Left ventricle myocardium superior (tissue), 1 donor: ENCODE measurements at places on chromosomes 6 and 20.

- DNase-seq, result peak; percentile 55
These were observed 90.9 kb downstream of the FOXO3 start for GRCh38 chr6:108651340-108652227.

DNA sequence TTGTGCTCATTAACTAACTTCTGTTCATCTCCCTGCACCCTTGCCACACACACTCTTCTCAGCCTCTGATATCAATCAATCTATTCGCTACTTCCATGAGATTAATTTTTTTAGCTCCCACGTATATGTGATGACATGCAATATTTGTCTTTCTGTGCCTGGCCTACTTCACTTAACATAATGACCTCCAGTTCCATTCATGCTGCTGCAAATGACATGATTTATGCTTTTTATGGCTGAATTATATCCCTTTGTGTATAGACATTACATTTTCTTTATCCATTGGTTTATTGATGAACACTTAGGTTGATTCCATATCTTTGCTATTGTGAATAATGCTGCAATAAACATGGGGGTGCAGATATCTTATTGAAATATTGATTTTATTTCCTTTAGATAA, 50.8 kb upstream of the SPTLC3 start:
- no peak for DNase-seq

- DNase-seq, result no peak
These were observed 59.5 kb upstream of the TGM3 start for GRCh38 chr20:2236256-2236655.

DNA sequence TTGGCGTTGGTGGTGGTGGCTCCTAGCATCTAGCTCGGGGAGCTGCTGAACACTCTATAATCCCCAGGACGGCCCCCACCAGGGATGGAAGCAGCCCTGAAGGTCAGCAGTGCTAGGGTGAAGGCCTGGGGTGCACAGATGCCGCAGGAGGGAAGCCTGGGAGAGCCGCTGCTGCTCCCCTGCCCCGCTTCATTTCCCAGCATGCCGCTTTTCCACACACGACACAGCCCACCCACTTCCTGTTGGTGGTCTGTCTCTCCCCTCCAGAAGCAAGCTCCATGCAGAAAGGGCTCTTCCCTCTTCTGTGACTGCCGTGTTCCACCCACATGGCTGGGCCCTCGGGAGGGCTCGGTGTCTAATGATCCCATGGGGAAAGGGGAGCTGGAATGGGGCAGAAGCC, 35.3 kb downstream of the GNAS-AS1 start:
- no peak for DNase-seq

DNA sequence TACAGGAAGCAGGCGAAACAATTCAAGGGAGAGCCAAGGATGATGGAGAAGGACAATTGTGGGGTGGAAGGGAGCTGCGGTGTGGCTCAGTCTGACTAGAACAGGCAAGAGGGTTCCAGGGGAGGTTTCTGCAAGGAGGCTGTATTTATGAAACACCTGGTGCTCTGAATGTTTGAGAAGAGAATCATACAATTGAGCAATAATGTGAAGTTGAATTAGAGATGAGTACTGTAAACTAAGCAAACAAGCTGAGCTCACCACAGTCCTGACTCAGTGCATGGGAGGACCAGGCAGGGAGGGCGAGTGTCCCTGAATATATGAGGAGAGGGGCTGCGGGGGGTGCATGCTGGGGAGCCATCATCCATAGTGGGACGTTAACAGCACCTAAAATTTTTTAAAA, 279.7 kb downstream of the KIF16B start:
- DNase-seq, result no peak

DNA sequence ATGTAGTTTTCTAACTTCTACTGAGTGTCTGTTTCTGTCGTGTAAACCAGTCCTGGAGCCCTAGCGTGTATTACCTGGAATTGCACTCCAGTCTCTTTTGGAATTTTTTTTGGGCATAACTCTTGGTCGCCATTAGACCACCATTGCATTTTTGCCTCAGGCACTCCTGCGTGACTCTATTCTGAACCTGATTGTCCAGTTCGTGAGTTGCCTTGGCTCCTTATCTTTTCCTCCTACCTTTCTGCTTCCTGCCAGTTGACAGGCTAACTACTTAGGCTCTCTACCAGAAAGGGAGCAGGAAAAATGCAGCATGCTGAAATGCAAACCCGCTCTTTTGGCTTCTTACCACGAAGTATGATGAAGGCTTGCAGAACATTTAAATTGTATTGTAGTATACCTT, 490.9 kb upstream of the SOX4 start:
- no peak for DNase-seq

- no peak for DNase-seq
These were observed 20.0 kb downstream of the FAM209B start for GRCh38 chr20:56552911-56553629.

DNA sequence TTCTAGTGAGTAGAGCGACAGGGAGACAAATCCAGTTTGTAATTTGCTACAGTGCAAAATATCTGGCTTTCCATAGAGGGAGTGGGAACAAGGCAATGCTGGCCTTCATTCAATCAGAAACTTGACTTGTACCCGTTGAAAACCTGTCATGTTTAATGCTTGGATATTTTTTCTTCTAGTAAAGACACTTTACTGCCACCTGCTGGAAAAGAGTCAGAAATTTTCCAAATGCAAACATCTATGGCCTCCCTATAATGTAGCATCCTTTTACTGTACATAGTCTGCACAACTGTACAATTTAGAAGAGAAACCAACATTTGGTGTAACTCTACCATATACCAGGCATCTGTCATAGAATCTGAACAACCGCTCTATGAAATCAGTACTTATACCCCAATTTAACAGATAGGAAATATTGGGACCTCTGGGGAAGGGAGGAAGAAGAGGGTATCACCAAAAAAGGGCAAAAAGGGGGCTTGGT, 16.7 kb upstream of the TBC1D20 start:
- DNase-seq, result no peak

DNA sequence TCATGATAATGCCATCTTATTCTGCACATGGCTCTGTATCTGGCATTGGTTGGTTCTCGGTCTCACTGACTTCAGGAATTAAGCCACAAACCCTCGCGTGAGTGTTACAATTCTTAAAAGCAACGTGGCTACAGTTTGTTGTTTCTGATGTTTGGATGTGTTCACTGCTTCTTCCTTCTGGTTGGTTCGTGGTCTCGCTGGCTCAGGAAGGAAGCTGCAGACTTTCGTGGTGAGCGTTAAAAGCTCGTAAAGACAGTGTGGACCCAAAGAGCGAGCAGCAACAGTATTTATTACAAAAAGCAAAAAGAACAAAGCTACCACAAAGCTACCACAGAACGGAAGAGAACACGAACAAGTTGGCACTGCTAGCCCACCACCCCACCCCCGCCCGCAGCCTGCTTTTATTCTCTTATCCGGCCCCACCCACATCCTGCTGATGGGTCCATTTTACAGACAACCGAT, 51.1 kb downstream of the MYLIP start:
- no peak for DNase-seq

GRCh38 chr6:122788208-122788607, 850 bp upstream of the SMPDL3A start:
- no peak for DNase-seq

- no peak for DNase-seq
These were observed 742 bp downstream of the TBCC start for GRCh38 chr6:42745083-42745639.

DNA sequence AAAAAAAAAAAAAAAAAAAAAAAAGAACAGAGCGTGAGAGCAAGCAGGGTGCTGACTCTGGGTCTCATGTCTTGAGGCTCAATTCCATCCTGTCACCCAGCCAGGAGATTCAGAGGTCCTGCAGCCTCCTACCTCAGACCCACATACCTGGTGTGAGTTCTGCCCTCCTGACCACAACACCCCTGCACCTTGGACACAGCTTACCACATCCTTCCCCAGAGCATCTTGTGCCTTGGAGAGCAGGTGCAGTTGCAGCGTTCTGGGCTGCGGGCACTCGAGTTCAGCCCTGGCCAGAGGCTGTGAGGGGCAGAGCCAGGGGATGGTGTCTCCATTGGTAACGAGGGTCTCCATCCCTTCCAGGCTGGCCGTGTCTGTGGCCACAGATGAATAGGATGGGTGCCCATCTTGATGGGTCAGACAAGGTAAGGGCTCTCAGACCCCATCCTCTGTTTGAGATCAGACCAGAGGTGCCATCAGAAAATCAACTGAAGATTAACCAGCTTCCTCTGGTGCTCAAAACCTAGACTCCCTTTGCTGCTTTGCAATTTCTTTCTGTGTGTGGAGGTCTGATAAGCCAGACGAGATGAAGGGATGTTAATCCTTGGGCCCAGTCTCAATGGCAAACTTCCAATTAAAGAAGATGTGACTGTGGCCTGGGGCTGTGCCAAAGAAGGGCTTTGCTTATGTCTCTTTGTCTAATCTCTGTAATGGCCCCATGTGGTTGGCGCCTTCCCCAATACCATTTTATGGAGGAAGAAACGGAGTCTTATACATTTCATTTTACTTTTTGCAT, 14.7 kb upstream of the ZNF831 start:
- DNase-seq, result no peak

DNA sequence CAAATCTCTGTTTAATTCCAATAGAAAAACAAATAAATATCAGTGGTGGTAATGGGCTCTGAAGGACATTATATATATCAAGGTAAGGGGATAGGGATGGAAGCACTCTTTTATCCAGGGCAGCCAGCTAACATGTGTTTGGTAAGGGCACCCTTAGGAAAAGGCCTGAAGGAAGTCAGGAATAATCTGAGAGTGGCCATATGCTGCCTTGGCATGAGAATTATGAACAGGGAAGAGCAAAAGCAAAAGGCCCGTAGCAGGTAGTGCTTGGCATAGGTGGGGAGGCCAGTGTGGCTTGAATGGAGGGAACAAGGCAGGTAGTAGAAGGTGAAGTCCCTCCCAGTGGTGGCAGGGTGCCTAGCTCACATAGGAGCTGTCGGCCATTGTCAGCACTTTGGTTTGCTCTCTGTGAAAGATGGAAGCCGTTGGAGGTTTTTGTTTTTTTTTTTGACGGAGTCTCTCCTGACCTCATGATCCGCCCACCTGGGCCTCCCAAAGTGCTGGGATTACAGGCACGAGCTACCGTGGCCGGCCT, 39.6 kb upstream of the CSE1L start:
- DNase-seq, result no peak
